ENCODE measurements at places on chromosomes 3 and 15. TPM values are rescaled to one million over a fixed set of nuclear protein-coding genes. Genes with fewer than 3 reads are reported as not detected.

Gene USP8
- total RNA-seq = 29.0 TPM

Gene GABRB3
- 0.51 TPM for total RNA-seq

Gene PYGO1
- 0.49 TPM for total RNA-seq

Gene TMC3
- total RNA-seq = not detected

Gene PLSCR5
- not detected for total RNA-seq

Gene REC114
- not detected for total RNA-seq

Gene C3orf70
- total RNA-seq = not detected

Gene CACNA2D3
- 0.14 TPM for total RNA-seq

Gene ADGRG7
- not detected for total RNA-seq

Gene NDUFB5
- total RNA-seq = 106 TPM

Gene CFAP100
- not detected for total RNA-seq

All from airway epithelial cell (primary cell).